ENCODE measurements at places on chromosomes 12 and 14. TPM values are rescaled to one million over a fixed set of nuclear protein-coding genes. Genes with fewer than 3 reads are reported as not detected.

The CLEC6A gene
- total RNA-seq, result not detected

GRCh38 chr12:13049816-13050215 lies 5.6 kb downstream of the FAM234B start:
- H3K27me3 ChIP-seq, result no peaks in the 10 kb centered on the region
- H3K4me3 ChIP-seq, result no peak overlapping the region
- no peak overlapping the region for H3K27ac ChIP-seq
- H3K4me1 ChIP-seq, result peaks cover 6% of the 10 kb centered on the region

GRCh38 chr12:65670775-65671174 lies 153.5 kb upstream of the HMGA2 start:
- no peak overlapping the region for H3K4me3 ChIP-seq
- H3K27me3 ChIP-seq, result no peaks in the 10 kb centered on the region
- DNase-seq, result no peak
- no peak overlapping the region for H3K27ac ChIP-seq
- H3K4me1 ChIP-seq, result no peaks in the 10 kb centered on the region
- no peaks in the 10 kb centered on the region for H3K36me3 ChIP-seq

DNA sequence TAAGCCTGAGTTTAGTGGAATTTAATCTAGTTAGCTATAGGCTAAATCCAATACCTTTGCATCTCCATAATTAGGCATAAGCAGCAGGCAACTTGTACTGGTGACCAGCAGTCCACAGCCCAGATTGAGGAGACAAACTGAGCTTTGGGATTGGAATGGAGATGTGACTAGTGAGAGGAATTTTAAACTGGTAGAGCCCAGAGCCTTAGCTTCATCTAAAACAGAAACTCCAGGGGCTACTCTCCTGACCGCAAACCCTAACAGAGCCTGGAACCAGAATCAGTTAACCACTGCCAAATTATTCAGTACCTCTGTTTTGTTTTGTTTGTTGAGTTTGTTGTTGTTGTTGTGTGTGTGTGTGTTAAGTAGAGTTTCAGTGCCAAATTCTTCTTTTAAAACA lies 53.2 kb downstream of the TSPAN19 start:
- H3K27me3 ChIP-seq, result no peaks in the 10 kb centered on the region
- no peak overlapping the region for H3K27ac ChIP-seq
- H3K4me1 ChIP-seq, result no peaks in the 10 kb centered on the region
- DNase-seq, result no peak

- H3K4me3 ChIP-seq, result no peak overlapping the region
- no peaks in the 10 kb centered on the region for H3K27me3 ChIP-seq
- DNase-seq, result no peak
- H3K27ac ChIP-seq, result no peak overlapping the region
- H3K4me1 ChIP-seq, result no peaks in the 10 kb centered on the region
Measured at GRCh38 chr12:22733756-22734155, 108.8 kb downstream of the ETNK1 start.

The TSHR gene
- total RNA-seq, result not detected

GRCh38 chr12:52238207-52238840 lies 5.3 kb downstream of the KRT7 start:
- H3K4me3 ChIP-seq, result no peak overlapping the region
- peaks cover 26% of the 10 kb centered on the region for H3K27me3 ChIP-seq
- no peak overlapping the region for H3K27ac ChIP-seq
- no peak for DNase-seq

GRCh38 chr12:71636704-71637115 lies 26.9 kb downstream of the ZFC3H1 start:
- H3K27me3 ChIP-seq, result no peaks in the 10 kb centered on the region
- H3K4me3 ChIP-seq, result no peak overlapping the region
- no peak for DNase-seq
- H3K27ac ChIP-seq, result no peak overlapping the region
- peaks cover 36% of the 10 kb centered on the region for H3K36me3 ChIP-seq

DNA sequence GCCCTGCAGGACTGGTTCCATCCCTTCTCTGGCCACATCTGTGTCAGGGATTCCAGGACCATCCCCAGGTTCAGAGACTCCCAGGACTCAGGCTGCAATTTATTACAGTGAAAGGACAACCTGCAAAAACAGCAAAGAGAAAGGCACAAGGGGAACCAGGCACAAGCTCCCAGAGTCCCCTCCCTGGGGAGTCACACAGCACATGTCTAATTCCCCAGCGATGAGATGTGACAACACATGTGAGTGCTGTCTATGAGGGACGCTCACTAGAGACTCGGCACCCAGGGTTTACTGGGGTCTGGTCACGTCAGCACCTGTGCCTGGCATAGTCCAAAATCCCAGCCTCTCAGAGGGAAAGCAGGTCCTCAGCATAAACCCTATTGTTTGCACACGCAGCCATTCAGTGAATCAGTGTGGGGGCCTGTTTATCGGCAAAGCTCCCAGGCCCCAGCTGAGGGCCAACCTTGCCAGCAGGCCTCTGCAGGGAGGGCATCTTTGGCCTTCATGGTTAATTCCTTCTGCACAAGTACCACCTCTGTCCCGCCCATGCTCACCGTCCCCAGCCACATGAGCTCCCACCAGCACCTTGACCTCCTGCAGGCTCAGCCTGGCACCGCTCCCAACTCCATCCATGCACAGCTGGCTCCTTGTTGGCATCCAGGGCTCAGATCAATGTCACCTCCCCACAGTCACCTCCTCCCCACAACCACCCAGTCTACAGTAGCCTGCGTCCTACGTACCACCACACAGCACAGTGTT lies 198.9 kb upstream of the SFSWAP start:
- H3K27me3 ChIP-seq, result peaks cover 18% of the 10 kb centered on the region
- no peak for DNase-seq
- no peaks in the 10 kb centered on the region for H3K36me3 ChIP-seq
- H3K27ac ChIP-seq, result no peak overlapping the region

DNA sequence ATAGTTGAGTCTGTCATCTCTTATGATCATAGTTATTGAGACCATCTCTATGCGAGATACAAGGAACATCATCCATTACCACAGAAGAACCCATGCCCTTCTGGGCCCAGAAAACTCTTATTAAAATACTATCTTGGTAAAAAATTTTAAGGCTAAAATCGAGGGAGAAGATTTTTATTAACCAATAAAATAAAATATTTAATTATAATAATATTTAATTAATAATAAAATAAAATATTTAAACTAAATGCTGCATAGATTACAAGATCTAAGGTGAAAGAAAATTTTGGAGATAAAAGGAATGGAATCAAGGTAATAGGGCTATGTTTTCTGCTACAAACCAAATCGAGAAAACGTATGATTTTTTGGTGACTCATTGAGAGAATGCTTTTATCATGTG lies 540.2 kb downstream of the KCNH5 start:
- no peak overlapping the region for H3K4me3 ChIP-seq
- no peaks in the 10 kb centered on the region for H3K4me1 ChIP-seq
- no peaks in the 10 kb centered on the region for H3K27me3 ChIP-seq
- no peak overlapping the region for H3K27ac ChIP-seq

- no peak for DNase-seq
- H3K4me3 ChIP-seq, result no peak overlapping the region
- no peaks in the 10 kb centered on the region for H3K4me1 ChIP-seq
Measured at GRCh38 chr12:98767248-98767647, 122.2 kb downstream of the APAF1 start.

DNA sequence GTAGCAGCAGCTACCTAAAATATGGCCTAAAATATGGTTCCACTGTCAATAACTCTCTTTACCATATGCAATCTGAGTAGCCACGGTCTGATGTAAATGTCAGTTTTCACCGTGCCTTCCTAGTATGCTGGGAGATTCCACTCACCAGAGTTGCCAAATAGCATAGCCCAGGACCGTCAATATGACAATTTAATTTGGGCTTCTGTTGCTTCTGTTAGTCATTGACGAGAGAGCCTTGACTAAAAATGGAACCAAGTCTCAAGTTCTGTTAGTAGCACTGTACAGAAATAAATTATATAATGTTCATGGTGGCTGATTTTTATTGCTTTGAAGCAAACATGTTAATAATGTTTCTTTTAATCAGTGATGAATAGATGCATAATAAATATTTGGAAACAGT lies 348.4 kb downstream of the BCAT1 start:
- no peak overlapping the region for H3K4me3 ChIP-seq
- H3K27me3 ChIP-seq, result no peaks in the 10 kb centered on the region
- no peaks in the 10 kb centered on the region for H3K36me3 ChIP-seq
- H3K4me1 ChIP-seq, result no peaks in the 10 kb centered on the region
- H3K27ac ChIP-seq, result no peak overlapping the region

- no peak for DNase-seq
- H3K27me3 ChIP-seq, result no peaks in the 10 kb centered on the region
- H3K36me3 ChIP-seq, result no peaks in the 10 kb centered on the region
- H3K4me1 ChIP-seq, result peaks cover 39% of the 10 kb centered on the region
- no peak overlapping the region for H3K27ac ChIP-seq
Measured at GRCh38 chr14:29745863-29746262, 181.8 kb downstream of the PRKD1 start.

- no peak overlapping the region for H3K27ac ChIP-seq
- no peaks in the 10 kb centered on the region for H3K4me1 ChIP-seq
- no peak overlapping the region for H3K4me3 ChIP-seq
- no peak for DNase-seq
- H3K27me3 ChIP-seq, result no peaks in the 10 kb centered on the region
- H3K36me3 ChIP-seq, result no peaks in the 10 kb centered on the region
Measured at GRCh38 chr12:108094056-108094649, 34.9 kb upstream of the WSCD2 start.

- no peaks in the 10 kb centered on the region for H3K4me1 ChIP-seq
- H3K27me3 ChIP-seq, result no peaks in the 10 kb centered on the region
- no peak overlapping the region for H3K27ac ChIP-seq
- no peak overlapping the region for H3K4me3 ChIP-seq
- DNase-seq, result no peak
Measured at GRCh38 chr12:104242546-104243206, 27.1 kb downstream of the TXNRD1 start.

DNA sequence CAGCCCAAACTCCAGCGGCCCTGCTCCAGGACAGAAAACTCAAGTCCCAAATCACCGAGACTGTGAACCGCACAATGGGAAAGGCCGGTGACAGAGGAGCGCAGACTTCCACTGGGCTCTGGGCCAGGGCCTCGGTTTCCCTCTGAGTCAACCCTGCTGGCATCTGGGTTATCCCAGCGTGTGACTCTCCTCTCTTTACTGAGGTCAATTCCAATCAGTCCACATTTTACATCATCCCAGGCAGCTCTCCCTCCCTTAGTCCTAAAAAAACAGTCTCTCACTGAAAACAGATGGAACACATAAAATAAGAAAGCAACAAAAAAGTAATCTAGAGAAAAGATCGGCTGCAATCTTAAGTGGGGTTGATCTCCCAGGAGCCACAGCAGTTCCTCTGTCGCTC lies 36.9 kb downstream of the ITPK1 start:
- no peak overlapping the region for H3K4me3 ChIP-seq
- peaks cover 50% of the 10 kb centered on the region for H3K4me1 ChIP-seq
- DNase-seq, result no peak
- H3K27me3 ChIP-seq, result no peaks in the 10 kb centered on the region

DNA sequence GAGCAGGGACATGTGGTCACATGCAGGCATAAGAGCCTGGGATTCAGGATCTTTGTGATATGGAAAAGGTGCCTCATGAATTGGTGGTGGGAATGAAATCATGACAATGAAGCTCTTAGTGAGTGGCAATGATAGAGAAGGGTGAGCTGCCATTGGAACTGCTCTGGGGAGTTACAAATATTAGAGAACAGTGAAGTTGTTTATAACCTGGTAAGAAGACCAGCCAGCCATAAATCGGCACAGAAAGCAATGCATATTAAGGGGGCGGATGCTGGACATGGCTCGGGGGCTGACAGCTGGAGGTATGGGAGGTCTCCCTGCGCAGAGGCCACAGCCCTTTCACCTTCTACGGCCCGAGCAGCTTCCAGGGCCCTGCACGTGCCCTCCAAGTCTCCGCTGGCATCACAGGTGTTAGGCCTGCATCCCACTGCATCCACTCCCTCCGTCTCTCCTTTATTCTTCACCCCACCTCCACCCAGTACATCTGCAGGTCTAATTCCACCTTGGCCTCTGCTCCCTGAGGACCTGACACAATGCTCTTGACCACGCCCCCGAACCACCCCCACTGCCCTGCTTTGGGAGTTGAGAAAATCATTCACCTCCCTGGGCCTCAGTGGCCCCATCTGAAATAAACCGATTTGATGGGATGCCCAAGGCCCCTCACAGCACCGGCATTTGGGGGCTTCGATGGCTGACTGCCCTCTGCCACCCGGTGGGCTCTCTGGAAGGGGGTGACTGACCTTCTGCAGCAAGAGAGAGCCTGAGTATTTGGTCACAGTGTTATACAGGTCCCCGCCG lies 4.1 kb downstream of the CACNA2D4 start:
- H3K4me1 ChIP-seq, result peaks cover 9% of the 10 kb centered on the region
- no peaks in the 10 kb centered on the region for H3K36me3 ChIP-seq
- no peak for DNase-seq
- no peak overlapping the region for H3K27ac ChIP-seq
- H3K27me3 ChIP-seq, result no peaks in the 10 kb centered on the region
- H3K4me3 ChIP-seq, result no peak overlapping the region

The KRT74 gene
- not detected for total RNA-seq

The ZBTB1 gene
- total RNA-seq, result 16.2 TPM

DNA sequence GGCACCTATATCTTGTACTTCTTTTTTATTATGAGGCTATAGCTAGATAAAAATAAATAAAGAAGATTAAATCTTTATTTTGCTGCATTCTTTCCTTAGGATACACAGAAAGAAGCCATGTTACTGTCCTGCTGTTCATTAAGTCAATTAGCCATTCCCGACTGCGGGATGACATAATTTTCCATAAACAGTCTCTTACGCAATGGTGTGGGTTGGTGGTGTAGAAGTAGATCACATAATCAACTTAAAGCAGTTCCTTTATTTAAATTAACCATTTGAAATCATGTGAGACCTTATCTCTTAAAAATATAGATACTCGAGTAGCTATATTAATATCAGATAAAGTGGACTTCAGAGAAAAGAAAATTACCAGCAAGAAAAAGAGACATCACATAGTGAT lies 40.2 kb downstream of the TAOK3 start:
- H3K27me3 ChIP-seq, result no peaks in the 10 kb centered on the region
- no peaks in the 10 kb centered on the region for H3K36me3 ChIP-seq
- DNase-seq, result no peak
- H3K4me1 ChIP-seq, result peaks cover 64% of the 10 kb centered on the region
- no peak overlapping the region for H3K27ac ChIP-seq

DNA sequence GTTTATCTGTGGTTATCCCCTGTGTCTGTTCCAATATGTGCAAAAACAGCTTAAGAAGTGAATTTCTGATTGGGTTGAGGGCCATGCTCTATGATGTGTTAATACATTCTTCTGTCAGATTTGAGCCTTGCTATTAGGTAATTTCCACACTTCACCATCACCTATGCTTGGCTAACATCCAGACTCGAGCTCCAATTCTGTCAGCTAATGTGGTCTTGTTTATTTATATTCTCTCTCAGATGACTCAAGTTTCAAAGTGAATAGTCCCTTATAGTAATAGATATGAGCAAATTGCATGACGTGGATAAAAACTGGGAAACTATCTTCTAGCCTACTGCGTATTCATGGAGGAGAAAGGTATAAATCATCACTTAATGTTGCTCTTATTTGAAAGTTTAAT lies 451.3 kb downstream of the SNAPC1 start:
- no peaks in the 10 kb centered on the region for H3K4me1 ChIP-seq
- no peak overlapping the region for H3K4me3 ChIP-seq
- H3K27me3 ChIP-seq, result no peaks in the 10 kb centered on the region
- H3K36me3 ChIP-seq, result no peaks in the 10 kb centered on the region

GRCh38 chr14:54229136-54229535 lies 167.7 kb upstream of the CDKN3 start:
- DNase-seq, result no peak
- no peak overlapping the region for H3K27ac ChIP-seq
- no peaks in the 10 kb centered on the region for H3K27me3 ChIP-seq
- H3K36me3 ChIP-seq, result no peaks in the 10 kb centered on the region
- H3K4me3 ChIP-seq, result no peak overlapping the region
- no peaks in the 10 kb centered on the region for H3K4me1 ChIP-seq
